CD4-positive, alpha-beta T cell treated with Interferon alpha-2 for 1 hour (primary cell): ENCODE measurements at places on chromosomes 7 and 10.

- DNase-seq: no peak
Observed at GRCh38 chr10:45451407-45451806, 77.4 kb downstream of the ALOX5 start.

GRCh38 chr7:32048970-32049491 is 21.2 kb downstream of the PDE1C start:
- no peak for DNase-seq

DNA sequence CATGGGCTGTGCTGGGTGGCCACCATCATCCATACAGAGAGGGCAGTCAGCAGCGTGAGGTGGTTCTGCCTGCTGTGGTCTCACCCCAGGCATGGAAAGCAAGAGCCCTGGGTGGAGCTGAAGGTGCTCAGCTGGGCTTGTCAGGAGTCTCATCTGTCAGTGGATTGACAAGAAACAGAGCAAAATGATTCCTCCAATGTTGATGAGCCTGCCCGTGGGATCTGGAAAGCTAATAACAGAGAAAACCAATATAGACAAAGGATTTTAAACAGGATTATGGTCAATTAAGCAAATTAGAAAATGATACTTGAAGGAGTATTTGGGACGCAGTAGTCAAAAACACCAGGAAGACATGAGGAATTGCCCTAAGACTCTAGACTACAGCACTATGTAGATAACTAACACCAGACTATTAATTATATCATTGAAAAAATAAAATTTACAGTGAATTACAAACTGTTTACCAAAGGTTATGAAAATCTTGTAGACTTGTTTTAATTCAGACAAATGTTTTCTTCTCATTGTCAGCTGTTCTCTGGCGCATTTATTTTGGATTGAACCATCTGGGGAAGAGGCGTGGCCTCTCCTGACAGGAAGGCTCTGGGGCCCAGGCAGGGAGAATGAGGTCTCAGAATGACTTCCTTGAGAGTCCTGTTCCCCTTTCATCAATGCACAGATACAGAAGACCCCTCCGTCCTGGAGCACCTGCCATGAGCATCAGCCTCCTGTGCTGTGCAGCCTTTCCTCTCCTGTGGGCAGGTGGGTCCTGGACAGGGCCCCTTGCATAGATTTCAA is 211.2 kb upstream of the PRSS58 start:
- DNase-seq: no peak

- DNase-seq: no peak
Observed at GRCh38 chr7:50411332-50411731, 38.8 kb downstream of the FIGNL1 start.

DNA sequence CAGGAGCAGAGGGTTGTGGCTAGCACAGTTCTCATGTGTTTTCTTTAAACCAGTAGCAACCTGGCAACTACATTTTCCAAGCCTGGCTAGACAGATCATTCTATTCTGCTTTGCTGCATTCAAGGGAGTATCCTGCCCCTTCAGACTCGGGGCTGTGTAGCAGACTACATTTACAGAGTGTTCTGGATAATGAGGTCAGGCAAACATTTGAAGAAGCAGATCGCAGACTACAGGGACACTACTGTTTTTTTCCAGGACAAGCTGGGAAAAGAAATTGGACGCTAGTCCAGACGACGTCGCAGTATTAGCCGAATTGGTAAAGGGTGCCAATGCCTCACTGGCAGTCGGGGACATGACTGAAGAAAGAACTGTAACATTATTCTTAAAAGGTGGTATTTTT is 61.0 kb upstream of the PAPSS2 start:
- no peak for DNase-seq

DNA sequence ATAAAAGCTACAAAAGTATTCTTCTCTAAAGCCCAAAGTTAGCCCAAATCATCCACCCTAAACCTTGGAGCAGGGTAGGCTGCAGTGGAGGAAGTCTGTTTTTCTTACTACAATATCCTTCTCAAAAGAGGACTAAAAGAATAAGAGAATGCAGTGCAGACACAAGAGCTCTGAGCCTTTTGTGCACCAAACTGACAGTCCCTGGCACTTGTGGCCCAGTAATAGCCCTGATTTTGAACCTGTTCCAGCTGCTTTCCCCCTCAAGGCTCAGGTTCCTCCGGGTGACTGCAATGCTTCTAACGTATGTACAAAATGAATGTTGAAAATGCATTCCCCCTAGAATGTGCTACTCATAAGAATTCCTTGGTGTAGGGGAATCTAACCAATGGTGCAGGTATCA is 154.4 kb downstream of the JAZF1 start:
- no peak for DNase-seq

GRCh38 chr7:50261593-50261992 is 42.9 kb upstream of the IKZF1 start:
- DNase-seq: no peak

DNA sequence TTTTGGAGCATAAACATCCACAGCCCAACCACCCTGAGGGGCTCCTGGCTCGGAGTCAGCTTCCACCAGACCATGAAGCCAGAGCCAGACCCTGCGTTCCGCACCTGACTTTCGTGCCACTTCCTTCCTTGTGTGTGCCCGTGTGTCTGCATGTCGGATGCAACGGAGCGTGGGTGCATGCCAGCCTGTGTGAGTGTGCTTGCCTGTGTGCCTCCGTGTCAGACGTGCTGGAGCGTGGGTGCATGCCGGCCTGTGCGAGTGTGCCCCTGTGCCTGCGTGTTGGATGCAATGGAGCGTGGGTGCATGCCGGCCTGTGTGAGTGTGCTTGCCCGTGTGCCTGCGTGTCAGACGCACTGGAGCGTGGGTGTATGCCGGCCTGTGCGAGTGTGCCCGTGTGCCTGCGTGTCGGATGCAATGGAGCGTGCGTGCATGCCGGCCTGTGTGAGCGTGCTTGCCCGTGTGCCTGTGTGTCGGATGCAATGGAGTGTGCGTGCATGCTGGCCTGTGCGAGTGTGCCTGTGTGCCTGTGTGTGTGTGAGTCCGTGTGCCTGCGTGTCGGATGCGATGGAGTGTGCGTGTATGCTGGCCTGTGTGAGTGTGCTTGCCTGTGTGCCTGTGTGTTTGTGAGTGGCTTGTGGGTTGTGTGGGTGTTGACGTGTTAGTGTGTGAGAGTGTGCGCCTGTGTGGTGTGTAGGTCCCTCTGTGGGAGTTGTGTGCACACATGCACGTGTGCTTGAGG is 28.1 kb upstream of the KNDC1 start:
- DNase-seq: no peak

DNA sequence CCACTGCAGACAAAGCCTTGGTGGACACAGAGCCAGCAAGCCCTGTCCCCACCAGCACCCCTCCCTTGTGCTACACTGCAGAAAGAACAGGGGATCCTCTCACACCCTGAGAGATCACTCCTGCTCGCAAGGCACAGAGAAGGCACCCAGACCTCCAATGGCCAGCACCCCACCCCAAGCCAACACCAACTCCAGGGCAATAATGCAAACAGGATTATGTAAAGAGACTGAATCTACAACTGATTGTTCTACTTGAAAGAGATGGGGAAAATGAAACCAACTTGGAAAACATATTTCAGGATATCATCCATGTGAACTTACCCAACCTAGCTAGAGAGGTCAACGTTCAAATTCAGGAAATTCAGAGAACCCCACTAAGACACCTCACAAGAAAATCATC is 26.5 kb upstream of the STARD3NL start:
- no peak for DNase-seq

GRCh38 chr10:102782673-102783551 is 39.2 kb downstream of the WBP1L start:
- DNase-seq: no peak

DNA sequence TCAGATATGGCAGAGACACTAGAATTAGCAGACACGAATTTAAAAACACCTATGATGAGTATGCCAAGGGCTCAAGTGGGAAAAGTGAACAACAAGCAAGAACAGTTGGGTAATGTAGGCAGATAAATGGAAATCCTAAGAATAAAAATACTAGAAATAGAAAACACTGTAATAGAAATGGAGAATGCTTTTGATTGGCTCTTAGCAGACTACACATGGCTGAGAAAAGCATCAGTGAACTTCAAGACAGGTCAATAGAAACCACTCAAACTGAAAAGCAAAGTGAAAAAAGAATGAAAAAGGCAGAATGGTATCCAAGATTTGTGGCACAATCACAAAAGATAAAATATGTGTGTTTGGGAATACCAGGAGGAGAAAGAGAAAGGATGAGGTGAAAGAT is 82.3 kb downstream of the WDR37 start:
- no peak for DNase-seq

DNA sequence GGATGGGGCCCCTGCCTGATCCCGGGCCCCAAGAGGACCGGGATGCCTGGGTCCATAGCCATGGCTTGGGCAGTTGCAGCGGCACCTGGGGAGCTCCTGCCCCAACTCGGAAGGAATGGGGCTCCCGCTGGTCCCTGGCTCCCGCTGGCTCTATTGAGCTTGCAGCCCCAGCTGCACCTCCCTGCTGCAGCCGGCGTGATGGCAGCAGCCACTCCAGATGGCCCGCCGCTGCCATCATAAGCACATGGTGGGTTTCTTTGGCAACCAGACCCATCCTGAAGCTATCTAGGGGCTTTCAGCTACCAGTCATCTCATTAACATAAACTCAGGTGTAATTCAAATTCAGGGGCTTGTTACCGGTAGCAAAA is 11.1 kb upstream of the DNMBP start:
- DNase-seq: no peak

- DNase-seq: no peak
Observed at GRCh38 chr10:93030409-93030808, 30.2 kb upstream of the CYP26C1 start.

- DNase-seq: no peak
Observed at GRCh38 chr7:116356333-116356965, 143.1 kb upstream of the CAV2 start.

DNA sequence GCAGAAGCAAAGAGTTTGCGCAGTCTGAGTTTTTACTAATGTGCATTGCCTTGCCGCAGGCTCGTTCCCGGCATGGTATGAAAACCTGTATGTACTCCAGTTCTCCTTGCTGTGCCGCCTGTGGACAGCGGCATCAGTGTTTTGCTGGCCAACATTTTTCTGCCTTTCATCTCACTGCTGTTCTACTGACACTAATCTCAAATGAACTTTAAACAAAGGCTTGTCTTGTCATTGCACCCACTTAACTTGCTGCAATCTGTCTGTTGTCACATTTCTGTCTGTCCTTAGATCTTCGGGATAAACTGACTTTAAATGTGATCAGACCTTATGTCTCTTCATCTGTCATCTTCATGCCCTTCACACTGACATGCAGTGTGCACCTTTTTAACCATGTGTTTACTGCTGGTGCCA is 71.7 kb upstream of the ZNRF2 start:
- no peak for DNase-seq

DNA sequence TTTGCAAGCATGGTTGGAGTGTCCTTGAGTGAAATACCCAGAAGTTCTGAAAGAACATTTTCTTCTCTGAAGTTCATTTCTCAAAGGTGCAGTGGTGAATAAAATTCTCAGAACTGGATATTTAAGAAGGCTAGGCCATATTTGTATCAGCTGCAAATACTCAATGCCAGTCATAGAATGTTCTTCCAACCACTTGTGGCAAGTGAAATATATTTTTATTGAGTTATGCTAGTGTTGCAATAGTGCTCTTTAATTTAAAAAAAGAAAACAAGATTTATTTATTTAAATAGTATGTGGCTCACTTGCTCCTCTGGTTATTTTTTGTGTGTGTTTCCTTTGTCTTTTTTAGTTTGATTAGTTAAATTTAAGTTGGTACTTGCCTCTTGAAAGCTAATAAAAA is 64.5 kb downstream of the PALS2 start:
- DNase-seq: no peak

DNA sequence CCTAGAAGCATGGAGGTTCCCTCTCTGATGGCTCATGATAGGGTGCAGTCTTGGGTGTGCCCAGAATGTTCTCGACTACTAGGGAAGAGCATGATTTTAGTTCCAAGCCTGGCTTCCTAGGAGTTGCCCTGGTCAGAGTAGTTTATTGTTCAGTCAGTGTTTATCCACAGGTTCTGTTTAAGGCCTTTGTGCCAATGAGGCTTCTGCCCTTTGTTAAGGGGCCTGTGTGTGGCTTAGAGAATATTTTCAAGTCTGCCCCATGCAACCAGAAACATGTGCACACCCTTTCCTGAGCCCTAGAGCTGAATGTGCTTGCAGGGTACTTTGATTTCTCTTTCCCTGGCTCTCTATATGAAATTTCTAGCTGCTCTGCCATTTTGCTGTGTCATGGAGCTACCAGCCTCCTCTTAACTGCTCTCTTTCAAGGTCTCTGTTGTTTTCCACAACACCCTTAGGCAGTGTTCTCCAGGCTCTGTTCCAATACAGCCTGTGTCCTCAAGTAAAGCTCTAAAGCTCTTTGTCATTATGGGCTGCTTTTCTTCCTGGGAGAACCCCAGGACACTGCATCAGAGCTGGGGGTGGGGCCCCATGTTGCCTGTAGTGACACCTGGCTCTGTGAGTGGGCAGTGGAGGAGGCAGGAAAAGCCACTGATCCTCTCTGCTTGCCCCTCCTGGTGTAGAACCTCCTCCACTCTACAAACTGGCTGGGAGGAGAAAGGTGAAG is 34.1 kb upstream of the TSPAN33 start:
- DNase-seq: no peak

GRCh38 chr10:47050618-47051455 is 139.6 kb downstream of the PTPN20 start:
- no peak for DNase-seq
